Retina (tissue), 1 donor: ENCODE measurements at places on chromosomes 7 and 10.

DNA sequence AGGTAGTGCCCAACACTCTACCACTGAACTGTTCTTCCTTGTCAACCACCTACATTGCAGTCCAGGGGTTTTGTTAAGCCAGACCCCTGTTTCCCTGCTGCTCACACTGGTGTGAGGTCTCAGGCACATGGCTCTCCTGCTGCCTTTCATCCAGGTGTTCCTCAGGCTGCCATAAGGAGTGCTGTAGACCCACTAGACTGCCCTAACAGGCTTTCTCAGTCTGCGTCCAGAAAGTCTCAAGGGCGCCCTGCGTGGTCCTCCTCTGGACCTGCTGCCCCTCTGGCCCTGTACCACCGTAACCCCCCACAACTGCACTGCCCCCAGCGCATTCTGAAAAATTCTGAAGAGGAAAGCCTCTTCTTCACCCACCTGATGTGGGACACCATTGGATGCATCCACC lies 225.7 kb upstream of the ANKRD30A start:
- no peak for DNase-seq

DNA sequence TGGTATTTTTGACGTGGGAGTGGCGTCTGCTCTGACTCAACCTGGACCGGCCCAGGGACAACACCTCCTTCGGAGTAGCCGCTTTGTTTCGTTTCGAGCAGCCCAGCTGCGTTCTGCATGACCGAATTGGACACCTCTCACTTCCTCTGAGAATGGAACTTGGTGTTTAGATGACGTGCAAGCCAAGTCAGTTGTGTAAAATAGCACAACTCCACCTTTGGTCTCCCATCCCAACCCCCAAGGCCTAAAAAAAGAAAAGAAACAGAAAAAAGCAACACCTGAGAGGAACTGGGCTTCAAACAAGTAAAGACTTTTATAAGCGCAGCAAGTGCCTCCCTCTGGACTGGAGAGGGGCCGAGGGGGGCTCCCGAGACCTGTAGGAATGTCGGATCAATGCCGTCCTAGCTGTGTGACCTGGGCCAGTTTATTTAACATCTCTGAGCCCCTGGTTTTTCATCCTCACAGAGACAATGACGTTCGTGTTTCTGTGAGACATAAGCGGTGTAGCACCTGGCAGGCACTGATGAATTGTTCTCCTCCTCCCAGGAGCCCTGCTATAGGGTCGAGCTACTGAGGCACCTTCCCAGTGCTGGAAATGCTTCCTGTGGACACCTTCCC lies 52.0 kb upstream of the SMNDC1 start:
- no peak for DNase-seq

DNA sequence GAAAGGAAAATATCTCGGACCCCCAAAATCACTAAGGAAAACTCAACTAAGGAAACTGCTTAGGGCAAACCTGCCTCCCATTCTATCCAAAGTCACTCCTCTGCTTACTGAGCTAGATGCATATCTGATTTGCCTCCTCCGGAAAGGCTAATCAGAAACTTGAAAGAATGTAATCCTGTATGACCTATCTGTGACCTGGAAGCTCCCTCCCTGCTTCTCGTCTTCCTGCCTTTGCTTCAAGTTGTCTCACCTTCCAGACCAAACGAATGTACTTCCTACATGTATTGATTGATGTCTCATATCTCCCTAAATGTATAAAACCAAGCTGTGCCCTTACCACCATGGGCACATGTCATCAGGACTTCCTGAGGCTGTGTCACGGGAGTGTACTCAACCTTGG lies 58.1 kb upstream of the SEC61G start:
- DNase-seq: no peak

DNA sequence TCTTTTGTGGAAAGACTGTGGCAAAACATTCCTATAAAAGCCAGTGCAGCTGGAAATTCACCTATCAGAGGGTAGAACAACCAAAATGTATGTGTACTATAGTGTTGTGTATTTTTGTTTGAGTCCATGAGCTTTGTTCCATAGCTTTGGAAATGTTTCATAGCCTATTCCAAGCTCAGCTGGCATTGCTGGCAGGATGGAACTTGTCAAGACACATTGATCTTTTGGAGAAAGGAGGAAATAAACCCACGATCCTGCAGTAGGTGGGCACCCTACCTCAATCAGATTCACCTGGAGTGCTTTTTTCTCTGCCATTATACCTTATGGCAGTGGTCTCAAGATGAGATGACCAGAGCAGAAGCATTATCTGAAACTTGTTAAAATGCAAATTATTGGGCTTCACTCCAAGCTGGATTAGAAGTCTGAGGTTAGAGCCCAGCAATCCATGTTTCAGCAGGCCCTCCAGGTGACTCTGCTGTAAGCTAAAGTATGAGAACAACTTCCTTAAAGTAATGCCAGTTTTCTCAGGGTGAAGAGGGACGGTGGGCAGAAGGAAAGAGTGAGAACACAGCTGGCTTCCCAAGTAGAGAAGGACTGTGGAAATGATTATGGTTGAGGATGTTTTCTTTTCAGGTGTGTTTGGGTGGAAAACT lies 30.3 kb upstream of the CDK1 start:
- DNase-seq: no peak

- DNase-seq: no peak
Observed at GRCh38 chr10:7625836-7626235, 40.9 kb downstream of the ITIH5 start.

- no peak for DNase-seq
Observed at GRCh38 chr10:131227163-131227740, 84.3 kb downstream of the TCERG1L start.

DNA sequence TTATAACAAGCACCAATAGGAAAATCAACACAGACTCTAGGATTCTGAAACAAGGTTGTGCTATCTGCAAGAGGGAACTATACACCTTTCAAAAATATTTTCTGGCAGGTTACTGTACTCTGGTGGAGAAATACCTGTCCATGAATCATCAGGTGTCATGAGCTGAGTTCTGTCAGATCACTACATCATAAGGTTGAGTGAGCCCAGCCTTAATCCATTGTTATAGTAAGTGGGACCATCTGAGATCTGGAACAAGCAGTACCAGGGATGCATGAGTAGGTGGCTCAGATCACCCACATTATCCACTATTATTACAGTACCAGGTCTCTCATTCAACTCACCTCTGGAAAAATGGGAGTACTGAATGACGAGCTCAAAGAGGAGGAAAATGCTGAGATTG lies 212.4 kb downstream of the DGKI start:
- DNase-seq: no peak

DNA sequence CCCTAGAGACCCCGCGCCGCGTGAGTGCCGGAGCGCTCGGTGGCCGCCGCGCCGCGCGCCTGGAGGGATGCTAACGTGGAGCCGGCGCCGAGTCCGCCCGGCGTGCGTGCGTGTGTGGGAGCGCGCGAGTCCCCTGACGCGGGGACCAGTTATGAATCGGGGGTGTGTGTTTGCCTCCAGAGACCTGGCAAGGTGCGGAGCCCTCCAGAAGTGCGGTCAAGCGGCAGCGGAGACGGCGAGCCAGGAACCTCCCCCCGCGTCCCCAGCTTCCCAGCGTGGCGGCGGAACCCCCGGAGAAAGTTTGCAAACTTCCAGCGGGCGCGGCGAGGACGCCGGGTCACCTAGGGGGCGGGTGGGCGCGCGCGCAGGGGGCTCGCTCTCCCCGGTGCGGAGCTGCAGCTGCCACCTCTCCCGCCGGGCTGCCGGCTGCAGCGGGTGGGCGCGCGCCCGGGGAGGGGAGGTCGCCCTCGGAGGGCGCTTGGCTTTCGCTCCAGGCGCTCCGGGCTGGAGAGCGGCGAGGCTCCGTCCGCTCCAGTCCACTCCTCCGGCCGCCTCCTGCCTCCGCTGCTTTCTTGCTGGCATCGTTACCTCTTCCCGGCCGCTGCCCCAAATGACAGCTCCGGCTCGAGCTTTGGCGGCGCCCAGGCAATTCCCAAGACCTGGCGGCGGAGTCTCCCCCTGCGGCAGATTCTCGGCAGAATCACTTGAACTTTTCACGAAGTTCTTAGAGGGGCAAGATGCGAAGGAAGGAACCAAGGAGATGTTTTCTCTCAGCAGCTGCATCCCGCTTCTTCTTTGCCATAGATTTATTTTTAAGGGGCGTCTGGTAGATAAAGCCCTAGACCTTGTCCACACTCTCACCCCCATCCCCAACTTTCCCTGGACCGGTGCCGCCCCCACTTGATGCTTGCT lies 2.3 kb upstream of the CREB5 start:
- DNase-seq: peak; percentile 74

- no peak for DNase-seq
Observed at GRCh38 chr7:80640846-80641245, 2.4 kb downstream of the CD36 start.

GRCh38 chr7:49001610-49002033 lies 77.3 kb downstream of the CDC14C start:
- DNase-seq: peak; percentile 68

- no peak for DNase-seq
Observed at GRCh38 chr7:12884033-12884432, 196.6 kb downstream of the ARL4A start.

- DNase-seq: peak; percentile 75
Observed at GRCh38 chr7:128271471-128271941, 30.4 kb downstream of the LEP start.

GRCh38 chr7:127396184-127396583 lies 3.7 kb upstream of the ZNF800 start:
- no peak for DNase-seq

- no peak for DNase-seq
Observed at GRCh38 chr7:71220210-71220695, 88.3 kb downstream of the GALNT17 start.

- DNase-seq: no peak
Observed at GRCh38 chr7:28093623-28094232, 86.9 kb downstream of the JAZF1 start.
